ENCODE measurements at places on chromosomes 11 and 22.

- DNase-seq: peak; percentile 6
Observed at GRCh38 chr11:20443596-20443995, 56.1 kb downstream of the PRMT3 start.

- DNase-seq: no peak
Observed at GRCh38 chr22:25485626-25486545, 78.6 kb upstream of the GRK3 start.

- DNase-seq: no peak
Observed at GRCh38 chr11:128189823-128190222, 397.5 kb downstream of the ETS1 start.

GRCh38 chr11:69576069-69576782 is 64.7 kb upstream of the CCND1 start:
- DNase-seq: no peak

- DNase-seq: no peak
Observed at GRCh38 chr11:74203966-74204365, 32.9 kb downstream of the PPME1 start.

- DNase-seq: no peak
Observed at GRCh38 chr11:75733431-75734107, 15.9 kb downstream of the MOGAT2 start.

DNA sequence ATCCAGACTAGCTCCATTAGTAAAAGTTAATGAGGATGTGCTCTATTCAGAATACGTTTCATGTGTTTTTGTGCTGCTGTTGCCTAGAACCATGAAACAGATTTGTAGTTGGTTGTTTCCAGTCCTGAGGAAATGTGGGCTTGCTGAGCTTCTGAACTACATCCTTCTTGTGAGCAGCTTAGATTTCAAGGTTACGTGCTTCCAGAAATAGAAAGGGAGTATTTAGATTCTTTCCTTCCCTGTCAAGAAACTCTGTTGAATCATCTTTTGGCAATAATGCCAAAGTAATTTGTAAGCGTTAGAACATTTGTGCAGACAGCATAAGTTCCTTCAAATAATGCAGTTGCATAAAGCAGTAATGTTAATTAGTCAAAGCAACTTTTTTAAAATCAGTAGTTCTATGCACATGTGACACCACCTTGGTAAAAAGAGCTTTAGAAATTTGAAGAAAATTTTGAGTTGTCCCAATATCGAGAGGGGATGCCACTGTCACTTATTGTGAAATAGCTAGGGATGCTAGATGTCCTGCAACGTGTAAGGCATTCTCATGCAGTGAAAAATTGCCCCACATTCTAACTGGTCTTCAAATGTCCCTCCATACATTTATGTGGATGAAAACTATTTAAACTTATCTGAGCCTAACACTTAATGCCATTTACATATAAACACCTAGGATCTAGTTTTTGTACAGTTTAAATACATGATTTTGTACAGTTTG is 169.6 kb downstream of the ETS1 start:
- DNase-seq: peak; percentile 90

DNA sequence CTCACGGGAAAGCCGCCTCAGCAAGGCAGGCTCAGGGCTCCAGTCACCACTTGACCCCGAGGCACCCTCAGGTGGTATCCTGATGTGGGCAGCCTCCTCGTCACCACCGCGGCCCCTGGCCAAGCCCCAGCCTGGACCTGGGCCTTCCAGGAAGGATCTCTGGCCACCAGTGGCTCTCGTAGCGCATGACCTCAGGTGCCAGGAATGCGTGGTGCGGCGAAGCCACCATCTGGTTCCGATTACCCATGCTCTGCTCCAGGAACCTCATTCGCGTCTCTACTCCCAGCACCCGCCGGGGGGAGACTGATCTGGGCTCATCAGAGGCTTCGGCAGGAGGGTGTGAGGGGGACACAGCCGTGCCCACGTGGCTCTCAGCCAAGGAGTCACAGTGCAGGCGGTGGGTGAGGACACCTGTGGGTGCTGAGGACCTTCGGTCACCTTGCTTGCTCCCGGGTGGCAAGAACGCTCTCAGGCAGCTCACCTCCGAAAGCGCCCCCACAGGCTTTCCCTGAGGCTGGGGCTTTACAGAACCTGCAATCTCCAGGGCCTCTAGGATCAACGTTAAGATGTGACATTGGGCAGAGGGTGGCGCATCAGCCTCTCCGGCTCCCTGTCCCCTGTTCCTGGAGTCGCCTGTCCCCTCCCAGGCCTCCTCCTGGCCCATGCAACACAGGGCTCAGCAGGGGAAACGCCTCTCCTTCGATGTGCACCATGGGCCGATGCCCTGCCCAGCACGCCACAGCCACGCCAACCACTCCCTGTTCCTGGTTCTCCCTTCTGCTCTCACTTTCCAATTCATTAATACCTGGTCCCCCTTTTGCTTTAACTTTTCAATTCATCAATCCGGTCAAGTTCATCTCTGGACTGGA is 39.0 kb downstream of the TBX1 start:
- DNase-seq: peak; percentile 97

GRCh38 chr22:17501679-17502285 is 61.5 kb upstream of the SLC25A18 start:
- peak; percentile 61 for DNase-seq

DNA sequence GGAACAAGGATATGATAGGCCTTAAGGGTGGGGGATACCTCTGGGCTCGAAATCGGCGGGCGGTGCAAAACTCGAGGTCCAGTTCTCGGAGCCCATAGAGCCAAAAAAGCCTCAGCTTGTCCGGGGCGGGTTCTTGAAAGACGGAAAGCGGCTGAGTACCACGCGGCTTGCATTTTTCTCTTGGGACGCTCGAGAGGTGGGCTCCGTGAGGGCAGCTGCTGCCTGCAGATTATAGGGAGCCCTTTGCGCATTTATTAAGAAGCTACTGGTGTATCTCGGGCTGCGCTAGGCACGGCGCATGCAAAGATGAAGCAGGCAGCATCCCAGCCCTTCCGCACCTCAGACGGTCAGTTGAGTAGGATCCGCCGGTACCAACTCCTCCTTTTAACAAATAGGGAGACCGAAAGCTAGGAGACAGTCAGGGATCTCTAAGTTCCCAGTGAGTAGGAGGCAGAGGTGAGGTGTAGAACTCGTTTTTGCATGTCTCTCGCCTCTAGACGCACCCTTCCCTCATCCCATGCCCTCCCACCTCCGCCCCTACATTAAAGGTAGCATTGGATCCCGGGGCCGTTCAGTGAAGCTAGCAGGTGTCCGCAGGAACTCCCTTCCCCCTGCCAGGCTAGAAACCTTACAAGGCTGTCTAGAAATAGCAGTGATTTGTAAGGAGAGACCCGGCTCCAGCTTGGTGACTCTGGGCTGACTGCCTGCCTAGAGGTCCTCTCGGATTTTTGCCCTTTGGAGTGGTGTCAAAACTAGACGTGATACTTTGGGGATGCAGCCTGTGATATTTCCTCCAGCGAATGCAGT is 768 bp downstream of the LDHA start:
- DNase-seq: no peak

DNA sequence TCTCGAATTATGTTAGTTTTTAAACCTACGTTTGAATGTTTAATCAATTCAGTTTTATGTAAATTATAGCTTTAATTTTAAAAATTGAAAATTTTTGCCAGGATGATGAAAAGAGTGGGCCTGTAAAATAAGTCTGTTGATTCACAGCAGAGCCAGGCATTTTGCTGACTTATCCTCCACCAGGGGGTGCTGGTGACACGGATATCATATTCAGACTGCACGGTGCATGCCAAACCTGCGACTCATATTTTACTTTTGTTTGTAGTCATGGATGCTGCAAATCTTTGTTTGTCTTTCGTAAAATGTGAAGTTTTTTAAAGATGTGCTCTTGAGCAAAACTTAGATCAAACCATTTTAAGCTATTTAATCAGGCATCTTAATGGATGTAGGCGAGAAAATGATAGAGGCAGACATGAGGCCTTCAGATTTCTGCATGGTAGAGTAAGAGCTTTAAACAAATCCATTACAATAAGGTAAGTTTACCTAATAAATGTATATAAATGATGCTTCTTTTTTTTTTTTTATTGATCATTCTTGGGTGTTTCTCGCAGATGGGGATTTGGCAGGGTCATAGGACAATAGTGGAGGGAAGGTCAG is 3.6 kb upstream of the OR8B3 start:
- DNase-seq: peak; percentile 74

GRCh38 chr11:68682531-68682961 is 1.8 kb upstream of the GAL start:
- DNase-seq: no peak

DNA sequence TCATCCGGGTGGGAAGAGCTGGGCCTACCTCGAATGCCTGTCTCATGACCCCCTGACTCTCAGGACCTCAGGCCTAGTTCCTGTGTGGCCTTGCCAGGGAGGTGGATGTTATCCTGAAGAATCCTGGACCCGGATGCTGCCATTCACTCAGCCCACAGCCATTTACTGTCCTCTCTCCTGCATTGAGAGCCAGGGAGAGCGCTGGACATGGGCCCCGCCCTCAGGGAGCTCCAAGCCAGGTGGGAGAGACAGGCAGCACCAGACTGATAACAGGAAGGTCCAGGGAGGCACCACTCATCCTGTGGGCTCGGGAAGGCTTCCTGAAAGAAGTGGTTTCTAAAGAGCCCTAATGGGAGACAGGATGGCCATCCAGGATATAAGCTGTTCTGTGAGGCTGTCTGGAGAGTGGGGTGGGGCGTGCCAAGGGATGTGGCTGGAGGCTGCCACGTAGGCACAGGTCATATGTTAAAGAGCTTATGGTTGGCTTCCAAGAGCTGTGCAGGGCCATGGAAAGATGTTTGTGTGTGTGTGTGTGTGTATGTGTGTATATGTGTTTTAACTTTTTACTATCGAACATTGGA is 8.6 kb downstream of the SERPINH1 start:
- no peak for DNase-seq

DNA sequence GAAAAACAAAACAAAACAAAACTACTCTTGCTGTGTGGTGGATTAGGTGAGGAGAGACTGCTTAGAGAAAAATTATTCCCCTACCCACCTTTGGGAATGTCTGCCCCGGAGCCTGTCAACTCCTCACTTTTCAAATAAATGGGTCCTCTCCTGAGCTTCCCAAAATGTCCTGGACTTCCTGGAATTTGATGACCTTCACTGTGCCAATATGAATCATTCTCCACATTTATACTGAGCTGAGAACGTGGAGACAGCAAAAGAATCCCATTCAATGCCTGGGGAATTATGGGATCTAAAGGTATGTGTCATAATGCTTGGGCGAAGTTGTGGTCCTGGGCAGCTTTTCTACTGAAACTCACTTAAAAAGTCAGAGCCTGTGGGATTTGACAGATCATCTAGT is 136.8 kb downstream of the KIF18A start:
- DNase-seq: peak; percentile 20

DNA sequence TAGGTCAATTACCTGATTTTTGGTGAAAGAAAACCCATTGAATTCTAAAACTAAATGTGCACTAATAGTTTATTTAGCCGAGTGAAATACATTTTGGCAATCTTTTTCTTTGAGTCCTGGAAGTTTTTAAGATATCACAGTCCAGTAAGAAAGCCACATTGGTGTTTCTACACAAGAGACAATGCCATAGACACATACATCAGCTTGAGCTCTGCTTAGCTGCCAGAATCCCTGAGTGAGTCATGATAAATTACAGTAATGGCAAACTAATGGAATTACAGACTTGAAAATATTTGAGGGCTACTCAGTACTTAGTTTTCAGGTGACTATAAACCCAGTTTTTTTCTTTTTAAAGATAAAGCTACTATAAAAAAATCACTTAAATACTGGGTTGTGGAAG is 155.4 kb downstream of the OR4C45 start:
- DNase-seq: no peak

DNA sequence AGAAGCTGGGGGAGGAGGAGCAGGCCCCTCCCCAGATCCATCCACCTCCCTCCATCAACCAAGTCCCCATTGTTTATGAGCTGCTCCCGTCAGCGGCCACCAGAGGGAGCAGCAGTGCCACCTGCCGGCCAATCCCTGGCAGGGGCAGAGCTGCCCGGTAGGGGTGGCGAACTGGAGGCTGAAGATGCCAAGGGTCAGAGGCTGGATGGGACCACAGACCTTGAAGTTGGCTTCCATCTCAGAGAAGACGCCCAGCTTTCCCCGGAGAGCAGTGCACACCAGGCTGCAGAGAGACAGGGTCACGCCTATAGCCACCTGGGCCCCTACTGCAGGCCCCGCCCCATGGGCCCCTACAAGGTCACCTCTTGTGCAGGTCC is 3.6 kb downstream of the FIBP start:
- peak; percentile 82 for DNase-seq

- DNase-seq: no peak
Observed at GRCh38 chr11:46288451-46288850, 11.0 kb downstream of the CREB3L1 start.

DNA sequence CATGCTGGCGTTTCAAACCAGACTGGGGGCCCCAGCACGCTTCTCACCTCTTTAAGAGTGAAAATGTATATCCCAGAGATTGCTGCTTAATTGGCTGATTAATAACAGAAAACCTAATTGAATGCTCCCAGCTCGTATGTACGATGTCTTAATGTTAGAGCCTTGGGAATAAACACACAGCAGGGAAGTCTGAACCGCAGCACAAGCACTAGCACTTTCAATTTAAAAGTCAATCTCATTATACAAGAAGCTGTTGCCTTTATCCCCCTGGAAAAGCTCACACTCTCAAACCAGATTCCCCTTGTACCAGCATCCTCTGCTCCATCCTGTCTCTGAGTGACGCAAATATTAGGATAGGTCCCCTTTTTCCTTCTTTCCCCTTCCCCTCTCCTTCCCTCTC is 449.1 kb downstream of the MN1 start:
- no peak for DNase-seq

DNA sequence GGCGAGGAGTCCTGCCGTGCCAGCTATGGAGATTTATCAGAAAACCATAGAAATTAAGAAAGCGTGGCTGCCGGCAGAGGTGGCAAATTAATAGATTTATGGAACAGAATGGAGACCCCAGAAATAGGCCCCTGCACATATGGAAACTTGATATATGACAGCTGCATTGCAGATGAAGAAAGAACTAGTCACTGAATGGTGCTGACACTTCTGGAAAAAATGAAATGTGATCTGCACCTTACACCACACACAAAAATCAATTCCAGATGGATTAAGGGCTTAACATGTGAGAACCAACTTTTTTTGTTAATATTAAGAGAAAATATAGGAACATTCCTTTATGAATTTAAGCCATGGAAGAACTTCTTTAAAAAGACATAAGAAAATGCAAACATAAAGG is 40.3 kb upstream of the TSKU start:
- no peak for DNase-seq

GRCh38 chr22:37051391-37052385 is at the start of gene KCTD17:
TSS of gene KCTD17 (plus strand) at chr22:37051742. CDS start at chr22:37051761, 19 bp downstream.
- DNase-seq: peak; percentile 96

- no peak for DNase-seq
Observed at GRCh38 chr22:32142600-32142999, 16.5 kb downstream of the C22orf42 start.

GRCh38 chr11:6505577-6506240 is 8.6 kb downstream of the DNHD1 start:
- peak; percentile 66 for DNase-seq

DNA sequence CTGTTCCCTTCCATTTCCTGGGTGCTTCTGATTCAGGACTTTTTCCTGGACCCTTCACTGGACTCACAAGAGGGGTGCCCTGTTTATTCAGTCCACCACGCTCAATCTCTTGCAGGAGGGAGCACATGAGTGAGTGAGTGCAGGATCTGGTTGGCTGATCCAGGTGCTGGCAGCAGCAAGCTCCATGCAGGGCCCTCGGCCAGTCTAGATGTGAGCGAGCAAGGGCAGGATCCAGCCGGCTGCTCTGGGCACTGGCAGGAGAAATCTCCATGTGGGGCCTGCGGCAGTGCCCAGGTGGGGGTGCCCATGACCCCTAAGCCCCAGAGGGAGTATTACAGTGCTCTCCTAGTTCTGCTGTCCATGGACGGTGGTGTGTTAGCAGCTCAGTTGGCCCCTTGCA is 11.5 kb upstream of the FOLR3 start:
- DNase-seq: no peak

All from AG08395 (cell line).